ENCODE measurements at places on chromosomes 13 and 19. TPM values are rescaled to one million over a fixed set of nuclear protein-coding genes. Genes with fewer than 3 reads are reported as not detected.
A peak's percentile ranks its signal among the peaks of the same experiment; 100 is the strongest.

DNA sequence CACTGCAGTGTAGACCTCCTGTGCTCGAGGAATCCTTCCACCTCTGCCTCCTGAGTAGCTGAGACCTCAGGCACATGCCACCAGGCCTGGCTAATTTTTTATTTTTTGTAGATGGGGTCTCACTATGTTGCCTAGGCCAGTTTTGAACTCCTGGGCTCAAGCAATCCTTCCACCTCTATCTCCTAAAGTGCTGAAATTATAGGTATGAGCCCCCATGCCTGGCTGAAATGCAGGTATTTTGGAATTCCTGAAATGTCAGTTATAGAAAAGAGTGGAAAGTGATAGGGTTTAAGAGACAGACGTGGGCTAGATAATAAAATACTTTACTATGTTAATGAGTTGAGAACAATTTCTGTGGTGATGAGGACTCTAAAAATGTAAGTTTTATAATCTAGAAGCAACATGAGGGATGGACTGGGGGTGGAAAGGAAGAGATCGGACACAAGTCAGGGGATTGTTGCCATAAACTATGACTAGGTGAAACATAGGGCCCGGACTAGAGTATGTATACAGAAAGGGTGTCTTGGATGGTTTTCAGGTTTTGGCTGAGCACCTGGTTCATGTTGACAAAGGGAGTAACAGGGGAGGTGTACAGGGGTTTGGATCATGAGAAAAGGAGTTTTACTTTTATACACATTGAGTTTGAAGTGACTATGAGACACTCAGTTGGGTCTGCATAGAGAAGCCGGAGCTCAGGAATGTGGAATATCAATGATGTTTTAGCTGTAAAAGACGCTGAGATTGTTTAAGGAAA lies 165.6 kb upstream of the STARD13 start:
- DNase-seq = no peak

- DNase-seq = no peak
Observed at GRCh38 chr19:18091217-18091608, 4.5 kb upstream of the IL12RB1 start.

GRCh38 chr13:98890186-98890585 lies 87.7 kb downstream of the DOCK9 start:
- DNase-seq = no peak

DNA sequence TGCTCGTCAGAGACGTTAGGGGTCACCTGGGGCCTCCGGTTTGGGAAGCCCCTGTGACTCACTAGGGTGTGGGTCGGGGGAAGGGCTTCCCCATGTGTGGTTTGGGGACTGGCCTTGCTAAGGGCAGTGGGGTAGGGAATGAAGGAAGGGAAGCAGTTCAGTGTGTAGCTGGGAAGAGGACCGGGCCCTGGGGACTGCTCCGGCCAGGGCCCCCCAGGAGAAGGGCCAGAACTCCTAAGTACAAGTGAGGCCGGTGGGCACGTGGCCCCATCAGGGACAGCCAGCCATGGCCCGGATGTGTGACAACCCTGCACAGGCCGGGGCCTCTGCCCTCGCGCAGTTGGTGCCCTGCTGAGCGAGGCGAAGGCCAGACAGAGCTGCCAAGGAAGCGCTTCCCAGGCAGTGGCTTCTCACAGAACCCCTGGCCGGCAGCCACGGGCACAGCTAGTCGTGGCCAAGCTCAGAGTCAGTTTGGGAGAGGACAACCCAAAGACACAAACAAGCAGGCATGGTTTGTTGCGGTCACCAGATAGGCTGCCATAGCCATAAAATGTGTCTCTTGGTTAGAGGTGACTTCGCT lies 25.7 kb downstream of the TEX29 start:
- no peak for DNase-seq

DNA sequence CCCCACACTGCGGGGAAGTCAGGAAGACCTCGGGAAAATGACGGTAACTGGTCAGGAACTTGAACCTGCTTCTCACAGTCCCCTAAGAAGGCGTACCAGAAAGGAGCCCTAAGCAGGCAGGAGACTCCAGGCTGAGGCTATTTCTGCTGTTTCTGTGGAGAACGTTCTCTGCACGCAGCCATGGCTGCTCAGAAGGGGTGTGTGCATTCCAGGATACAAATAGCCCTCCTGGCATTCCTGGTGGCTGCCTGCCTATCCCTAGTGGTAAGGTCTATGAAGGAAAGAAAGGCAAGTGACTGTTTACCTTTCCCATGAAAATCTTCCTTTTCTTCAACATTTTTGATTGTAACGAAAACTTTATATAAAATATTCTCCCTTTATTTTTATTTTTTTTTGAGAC lies 2.5 kb downstream of the SGCG start:
- DNase-seq = no peak

DNA sequence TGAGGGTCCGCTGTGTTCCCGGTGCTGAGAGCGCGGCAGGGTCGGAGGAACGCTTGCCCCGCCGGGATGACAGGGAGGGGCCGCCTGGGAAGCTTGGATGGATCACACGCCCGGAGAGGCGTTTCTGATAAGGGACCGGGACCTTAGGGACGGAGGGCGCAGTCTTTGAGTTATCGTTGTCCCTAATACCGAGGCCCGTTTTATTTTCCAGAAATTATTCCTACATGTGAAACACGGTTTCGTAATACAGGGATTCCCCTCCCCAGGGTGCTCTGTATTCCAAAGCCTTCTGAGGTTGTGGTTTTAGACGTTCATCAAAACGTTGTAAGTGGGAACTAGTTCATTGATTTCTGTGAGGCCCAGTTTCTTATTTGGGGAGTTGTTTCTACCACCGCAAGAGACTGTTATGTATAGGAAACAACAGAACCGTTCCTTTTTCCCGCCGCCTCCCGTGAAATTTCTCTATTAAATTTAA lies 752 bp downstream of the PDCD5 start:
- peak; percentile 53 for DNase-seq

GRCh38 chr19:42244347-42245220 lies 2.2 kb upstream of the GSK3A start:
- peak; percentile 97 for DNase-seq

DNA sequence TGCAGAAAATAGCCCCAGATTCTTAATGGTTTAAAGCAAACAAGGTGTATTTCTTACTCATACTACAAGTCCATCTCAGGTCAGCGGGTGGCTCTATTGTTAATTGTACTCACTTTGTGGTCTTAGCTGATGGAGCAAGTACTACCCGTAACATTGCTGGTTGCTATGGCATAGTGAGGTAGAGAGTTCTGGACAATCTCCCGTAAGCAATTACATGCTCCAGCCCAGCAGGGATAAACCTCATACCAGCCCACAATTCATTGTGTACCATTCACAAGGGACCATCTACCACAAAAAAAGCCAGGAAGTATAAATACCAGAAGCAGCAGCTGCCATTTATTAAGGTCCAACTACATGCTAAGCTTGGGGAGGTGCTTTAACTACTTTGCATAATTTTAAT lies 167.1 kb downstream of the PCDH9 start:
- DNase-seq = no peak

DNA sequence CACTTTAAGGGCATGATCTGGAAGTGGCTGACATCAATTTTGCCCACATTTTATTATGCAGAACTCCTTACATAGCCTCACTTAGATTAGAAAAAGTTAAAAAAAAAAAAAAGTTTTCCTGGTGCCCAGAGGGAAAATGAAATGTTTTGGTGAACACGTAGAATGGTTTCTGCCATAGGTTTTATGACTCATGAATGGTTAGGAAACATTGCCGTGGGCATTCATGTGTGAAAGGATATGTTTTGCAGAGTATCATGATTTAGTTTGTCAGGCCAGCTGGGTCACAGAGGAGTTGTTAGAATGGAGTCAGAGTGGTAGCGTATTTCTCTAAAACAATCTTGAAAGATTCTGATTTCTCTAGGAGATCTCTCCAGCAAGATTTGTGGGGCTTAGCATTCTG lies 133.8 kb downstream of the MRPL57 start:
- DNase-seq = no peak

Gene ACP7
- total RNA-seq = 0.97 TPM

Gene ZNF90
- 101 TPM for total RNA-seq

Gene PTPRS
- 225 TPM for total RNA-seq

Gene NR2C2AP
- 14.6 TPM for total RNA-seq

Gene PIP5K1C
- total RNA-seq = 46.7 TPM

Measured in GM23338 (cell line).